ENCODE measurements at places on chromosomes 13 and 19. TPM values are rescaled to one million over a fixed set of nuclear protein-coding genes. Genes with fewer than 3 reads are reported as not detected.

DNA sequence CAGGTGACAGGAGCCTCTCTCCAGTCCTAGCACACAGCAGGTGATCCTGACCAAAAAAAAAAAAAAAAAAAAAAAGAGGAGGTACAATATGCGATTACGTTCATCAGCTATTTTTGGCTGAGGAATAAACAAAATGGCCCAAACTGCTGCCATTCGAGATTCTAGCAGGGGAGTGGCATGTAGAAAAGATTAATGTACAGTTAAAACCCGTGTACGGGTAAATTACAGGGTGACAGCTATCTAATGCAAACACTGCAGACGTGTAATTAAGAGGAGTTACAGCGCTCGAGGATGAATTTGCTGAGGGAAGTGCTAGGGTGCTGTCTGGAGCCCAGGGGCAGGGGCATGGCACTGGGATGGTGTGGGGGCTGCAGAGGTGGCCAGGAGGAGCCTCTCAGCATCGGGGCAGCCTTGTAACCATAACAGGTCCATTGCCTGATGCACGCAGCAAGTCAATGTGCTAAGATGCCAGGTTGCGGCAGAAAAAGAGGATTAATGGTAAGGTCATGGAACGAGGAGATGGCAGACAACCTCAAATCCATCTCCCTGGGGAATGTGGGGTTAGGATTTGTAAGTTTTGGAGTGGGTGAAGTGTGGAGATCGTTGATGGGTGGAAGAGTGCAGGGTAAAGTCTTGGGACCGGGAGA, 17.4 kb downstream of the CHST8 start:
- H3K27me3 ChIP-seq, result no peaks in the 10 kb centered on the region
- H3K27ac ChIP-seq, result no peak overlapping the region
- no peaks in the 10 kb centered on the region for H3K36me3 ChIP-seq
- no peak for DNase-seq
- no peaks in the 10 kb centered on the region for H3K4me1 ChIP-seq

DNA sequence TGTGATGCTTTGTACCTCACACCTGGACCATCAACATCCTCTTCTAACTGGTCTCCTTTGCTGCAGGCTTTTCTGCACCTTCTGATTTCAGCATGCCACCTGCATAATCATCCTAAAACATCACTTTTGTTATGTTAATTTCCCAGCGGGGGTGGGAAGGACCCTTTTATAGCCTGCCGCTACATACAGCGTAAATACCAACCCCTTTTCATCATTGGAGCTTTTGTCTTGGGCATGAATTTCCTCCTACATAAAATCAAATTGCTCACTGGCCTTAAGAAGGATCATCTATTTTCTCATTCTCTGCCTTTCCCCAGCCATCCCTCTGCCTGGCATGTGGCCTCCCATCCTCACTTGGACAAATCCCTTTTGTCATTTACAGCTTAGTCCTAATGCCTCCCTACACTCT, 124.7 kb downstream of the RBM26 start:
- no peaks in the 10 kb centered on the region for H3K27me3 ChIP-seq
- DNase-seq, result no peak
- no peak overlapping the region for H3K4me3 ChIP-seq
- no peaks in the 10 kb centered on the region for H3K36me3 ChIP-seq
- no peak overlapping the region for H3K27ac ChIP-seq

- H3K27me3 ChIP-seq, result no peaks in the 10 kb centered on the region
- no peak overlapping the region for H3K27ac ChIP-seq
Observed at GRCh38 chr19:54339646-54340358, 840 bp upstream of the LILRA4 start.

Gene BRCA2
- total RNA-seq, result 10.5 TPM

GRCh38 chr13:98290261-98290660, 113.2 kb upstream of the RNF113B start:
- H3K27ac ChIP-seq, result no peak overlapping the region
- peaks cover 2% of the 10 kb centered on the region for H3K4me1 ChIP-seq
- H3K27me3 ChIP-seq, result no peaks in the 10 kb centered on the region
- no peak for DNase-seq

DNA sequence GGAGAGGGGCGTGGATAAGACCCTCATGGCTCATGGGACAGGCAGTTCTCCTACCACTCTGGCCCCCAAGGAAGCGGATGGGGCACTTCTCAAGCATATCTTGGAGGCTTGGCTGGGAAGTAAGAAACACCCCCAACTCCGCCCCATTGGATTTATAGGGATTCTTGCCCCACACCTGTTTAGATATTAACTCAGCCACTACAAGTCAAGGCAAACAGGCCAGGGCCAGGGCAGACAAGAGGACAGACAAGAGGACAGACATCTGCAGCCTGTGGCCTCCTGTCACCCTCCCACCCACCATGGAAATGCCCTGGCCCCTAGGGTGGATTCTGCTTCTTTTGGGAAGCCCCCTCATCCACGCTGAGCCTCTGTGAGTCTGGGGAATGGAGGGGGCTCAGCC, 24.1 kb downstream of the RDH8 start:
- peaks cover 4% of the 10 kb centered on the region for H3K27me3 ChIP-seq
- no peak for DNase-seq
- H3K4me1 ChIP-seq, result no peaks in the 10 kb centered on the region
- no peak overlapping the region for H3K27ac ChIP-seq

Gene LIM2
- total RNA-seq, result not detected

DNA sequence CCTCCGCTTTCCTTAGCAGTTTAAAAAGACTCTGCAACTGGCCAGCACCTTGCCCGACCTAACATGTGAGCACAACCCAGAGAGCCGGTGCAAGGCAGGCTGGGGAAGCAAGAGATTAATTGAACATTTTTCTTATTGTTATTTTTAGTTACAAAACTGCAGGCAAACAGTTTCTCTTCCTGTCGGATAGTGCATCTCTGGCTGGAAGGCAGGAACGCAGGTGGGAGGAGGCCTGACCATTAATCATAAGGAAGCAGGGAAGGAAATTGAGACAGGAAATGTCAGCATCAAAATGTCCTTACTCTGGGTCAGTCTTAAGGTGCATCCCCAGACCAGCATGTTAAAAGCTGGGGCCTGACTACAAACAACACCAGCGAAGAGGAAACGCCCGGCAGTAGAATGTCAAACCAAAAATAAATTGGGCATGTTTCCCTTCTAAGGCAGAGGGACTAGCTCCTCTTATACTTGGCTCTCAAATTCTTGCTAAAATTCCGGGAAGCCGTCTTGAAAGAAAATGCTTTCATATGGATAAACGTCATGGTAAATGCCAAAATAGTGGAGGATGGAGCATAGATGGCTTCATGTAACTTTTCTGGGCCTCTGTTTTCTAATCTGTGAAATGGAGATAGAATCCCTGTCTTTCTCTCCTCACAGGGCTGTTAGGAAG, 226.8 kb downstream of the RAP2A start:
- no peak overlapping the region for H3K4me3 ChIP-seq
- no peak for DNase-seq
- no peaks in the 10 kb centered on the region for H3K36me3 ChIP-seq
